ENCODE measurements at places on chromosomes 1 and 21.

DNA sequence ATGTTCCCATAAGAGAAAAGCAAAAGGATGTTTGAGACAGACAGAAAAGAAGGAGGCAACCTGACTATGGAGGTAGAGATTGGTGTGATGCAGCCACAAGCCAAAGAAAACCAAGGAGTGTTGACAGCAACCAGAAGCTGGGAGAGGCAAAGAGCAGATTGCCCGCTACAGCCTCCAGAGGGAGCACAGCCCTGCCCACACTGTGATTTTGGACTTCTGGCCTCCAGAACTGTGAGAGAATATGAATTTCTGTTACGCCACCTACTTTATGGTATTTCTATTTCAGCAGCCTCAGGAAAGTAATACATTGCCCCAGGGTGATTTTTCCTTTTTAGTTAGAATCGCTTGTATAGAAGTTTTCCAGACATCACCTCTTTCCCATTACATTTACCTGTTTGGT lies 28.4 kb downstream of the SLAMF6 start:
- peak; percentile 39 for DNase-seq

- no peak for DNase-seq
These were observed 69.2 kb upstream of the SSBP3 start for GRCh38 chr1:54475357-54475881.

GRCh38 chr21:25578056-25578961 lies 29.0 kb downstream of the MRPL39 start:
- peak; percentile 67 for DNase-seq

GRCh38 chr1:180937624-180938225 lies 25.0 kb downstream of the KIAA1614 start:
- DNase-seq: no peak

DNA sequence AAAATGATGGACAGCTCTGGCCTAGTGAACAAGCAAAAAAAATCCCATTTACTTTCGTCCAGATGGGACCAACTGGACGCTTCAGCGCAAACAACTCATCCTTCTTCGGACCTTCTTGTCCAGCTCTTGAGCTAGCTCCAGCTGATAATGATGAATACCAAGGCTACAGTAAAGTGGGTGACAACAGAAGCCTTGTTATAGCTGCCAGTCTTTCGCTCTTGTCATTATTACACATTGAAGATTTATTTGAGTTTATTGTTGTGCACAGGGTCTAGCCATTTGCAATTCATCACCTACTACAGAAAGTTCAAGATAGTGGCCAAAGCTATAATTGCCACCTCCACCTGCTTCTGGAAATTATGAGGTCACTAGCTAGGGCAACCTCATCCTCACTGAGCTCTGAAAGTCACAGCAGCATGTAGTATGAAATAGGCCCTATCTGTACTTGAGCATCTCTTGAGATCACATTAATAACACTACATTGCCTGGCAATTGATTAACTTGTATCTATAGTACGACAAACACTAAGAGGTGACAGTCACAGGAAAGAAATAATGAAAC lies 76.9 kb downstream of the GPATCH2 start:
- no peak for DNase-seq

GRCh38 chr1:157367870-157368269 lies 184.4 kb downstream of the FCRL5 start:
- DNase-seq: peak; percentile 26

GRCh38 chr1:24929398-24930259 lies 447 bp downstream of the RUNX3 start:
- DNase-seq: no peak

GRCh38 chr1:172003766-172004530 lies 162.7 kb downstream of the DNM3 start:
- DNase-seq: no peak

DNA sequence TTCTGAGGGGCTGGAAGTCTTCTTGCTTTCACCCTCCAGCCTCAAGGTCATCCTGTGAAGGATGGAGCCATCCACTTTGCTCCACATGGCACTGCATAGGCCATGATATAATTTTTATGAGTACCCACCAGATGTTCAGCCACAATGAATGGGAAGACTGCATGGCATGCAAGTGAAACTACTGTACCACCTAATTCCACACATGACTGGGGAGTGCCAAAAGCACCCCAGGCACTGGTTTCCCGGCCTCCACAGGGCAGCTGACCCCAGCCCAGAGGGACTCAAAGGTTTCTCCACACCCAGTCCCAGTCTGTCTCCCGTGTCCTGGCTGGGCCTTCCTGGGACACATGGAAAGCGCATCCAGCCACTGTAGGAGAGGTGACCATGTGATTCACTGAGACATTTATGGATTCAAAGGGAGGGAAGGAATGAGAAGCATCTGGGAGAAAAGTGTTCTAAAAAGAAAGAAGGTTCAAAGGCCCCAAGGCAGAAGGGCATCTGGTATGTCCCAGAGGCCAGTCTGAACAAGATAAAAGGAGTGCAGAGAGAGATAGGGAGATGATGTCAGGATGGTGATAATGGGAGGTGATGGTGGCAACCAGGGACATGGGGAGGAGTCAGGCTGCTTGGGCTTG lies 12.1 kb downstream of the RHOU start:
- DNase-seq: no peak

GRCh38 chr21:19566975-19567374 lies 1163.4 kb upstream of the TMPRSS15 start:
- DNase-seq: no peak

DNA sequence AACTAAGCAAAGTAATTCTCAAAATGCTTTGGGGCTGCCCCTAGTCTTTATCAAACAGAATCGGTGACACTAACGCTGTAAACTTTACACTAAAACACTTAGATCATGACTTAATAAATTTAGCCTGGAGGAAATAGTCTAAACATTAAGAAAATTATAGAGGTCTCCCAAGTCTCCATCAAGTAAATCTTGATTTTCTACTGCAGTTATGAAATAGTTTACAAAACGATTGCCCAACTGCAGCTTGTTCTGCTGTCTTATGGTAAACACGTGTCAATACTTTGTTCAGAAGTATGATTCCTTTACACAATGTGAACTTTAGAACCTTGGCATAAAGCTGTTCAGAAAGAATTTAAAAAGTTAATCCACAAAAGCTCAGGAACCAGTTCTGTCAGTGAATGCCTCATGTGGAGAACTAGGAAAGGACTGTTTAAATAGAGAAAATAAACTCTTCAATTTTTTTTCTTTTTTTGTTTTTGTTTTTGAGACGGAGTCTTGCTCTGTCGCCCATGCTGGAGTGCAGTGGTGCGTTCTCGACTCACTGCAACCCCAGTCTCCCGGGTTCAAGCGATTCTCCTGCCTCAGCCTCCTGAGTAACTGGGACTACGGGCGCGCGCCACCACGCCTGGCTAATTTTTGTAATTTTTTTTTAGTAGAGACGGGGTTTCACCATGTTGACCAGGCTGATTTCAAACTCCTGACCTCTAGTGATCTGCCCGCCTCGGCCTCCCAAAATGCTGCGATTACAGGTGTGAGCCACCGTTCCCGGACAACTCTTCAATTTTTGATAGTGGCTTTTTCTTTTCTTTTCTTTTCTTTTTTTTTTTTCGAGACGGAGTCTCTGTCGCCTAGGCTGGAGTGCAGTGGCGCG lies 1.6 kb downstream of the DDI2 start:
- DNase-seq: peak; percentile 56

- no peak for DNase-seq
These were observed 5.8 kb downstream of the MYCL start for GRCh38 chr1:39895731-39896480.

- DNase-seq: no peak
These were observed 88.4 kb upstream of the COL6A1 start for GRCh38 chr21:45892916-45893739.

DNA sequence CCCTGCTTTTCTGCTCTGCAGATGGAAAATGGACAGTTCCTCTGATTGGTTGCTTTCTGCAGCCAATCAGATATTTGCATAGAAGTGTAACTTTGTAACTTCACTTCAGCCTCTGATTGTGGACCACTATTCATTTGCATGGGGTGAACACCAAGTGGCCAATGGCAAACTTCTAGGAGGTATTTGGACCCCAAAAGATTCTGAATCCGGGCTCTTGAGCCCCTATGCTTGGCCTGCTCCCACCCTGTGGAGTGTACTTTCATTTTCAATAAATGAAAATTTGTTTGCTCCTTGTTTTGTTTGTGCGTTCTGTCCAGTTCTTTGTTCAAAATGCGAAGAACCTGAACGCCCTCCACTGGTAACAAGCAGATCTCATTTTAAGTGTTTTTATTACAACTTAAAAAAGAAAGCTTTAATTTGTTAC lies 6.4 kb upstream of the GSTM4 start:
- peak; percentile 76 for DNase-seq

GRCh38 chr1:68230484-68230802 lies 1.9 kb downstream of the WLS start:
- DNase-seq: no peak

DNA sequence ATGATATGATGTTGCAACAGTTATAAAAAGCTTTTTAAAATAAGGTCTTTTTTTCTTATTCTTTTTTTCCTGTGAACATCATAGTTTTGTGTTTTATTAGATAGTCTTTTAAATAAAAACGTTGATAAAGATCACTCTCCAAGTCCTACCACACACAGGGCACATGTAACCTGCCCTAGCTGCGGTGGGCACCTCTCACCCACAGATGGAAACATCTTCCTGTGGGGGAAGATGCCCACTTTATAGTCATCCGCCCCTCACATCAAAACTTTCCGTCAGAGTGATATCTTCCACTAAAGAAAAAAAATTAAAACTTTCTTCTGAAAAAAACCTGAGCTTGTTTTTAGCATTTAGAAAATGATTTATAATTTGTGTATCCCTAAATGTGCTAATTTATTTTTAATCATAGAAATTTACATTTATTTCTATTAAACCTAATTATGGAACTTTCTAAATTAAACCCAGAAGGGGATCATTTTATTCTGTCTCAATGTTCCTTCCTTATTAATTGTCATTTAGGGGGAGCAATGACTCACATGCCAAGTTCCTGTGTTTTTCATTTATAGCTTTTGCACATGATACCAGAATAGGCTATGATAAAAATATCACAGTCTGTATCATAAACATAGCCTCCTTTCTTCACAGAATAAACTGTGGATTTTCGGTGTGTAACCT lies 24.7 kb downstream of the TNFRSF9 start:
- DNase-seq: no peak

- no peak for DNase-seq
These were observed 9.2 kb upstream of the PLEKHG5 start for GRCh38 chr1:6500544-6501278.

- DNase-seq: no peak
These were observed 94.8 kb downstream of the DIRAS3 start for GRCh38 chr1:67955591-67955990.

All from OCI-M1 (cell line).